HEK293T (cell line): ENCODE measurements at places on chromosomes 12 and 14.

GRCh38 chr14:34013721-34014060, 62.8 kb upstream of the EGLN3 start:
- DNase-seq, result no peak

DNA sequence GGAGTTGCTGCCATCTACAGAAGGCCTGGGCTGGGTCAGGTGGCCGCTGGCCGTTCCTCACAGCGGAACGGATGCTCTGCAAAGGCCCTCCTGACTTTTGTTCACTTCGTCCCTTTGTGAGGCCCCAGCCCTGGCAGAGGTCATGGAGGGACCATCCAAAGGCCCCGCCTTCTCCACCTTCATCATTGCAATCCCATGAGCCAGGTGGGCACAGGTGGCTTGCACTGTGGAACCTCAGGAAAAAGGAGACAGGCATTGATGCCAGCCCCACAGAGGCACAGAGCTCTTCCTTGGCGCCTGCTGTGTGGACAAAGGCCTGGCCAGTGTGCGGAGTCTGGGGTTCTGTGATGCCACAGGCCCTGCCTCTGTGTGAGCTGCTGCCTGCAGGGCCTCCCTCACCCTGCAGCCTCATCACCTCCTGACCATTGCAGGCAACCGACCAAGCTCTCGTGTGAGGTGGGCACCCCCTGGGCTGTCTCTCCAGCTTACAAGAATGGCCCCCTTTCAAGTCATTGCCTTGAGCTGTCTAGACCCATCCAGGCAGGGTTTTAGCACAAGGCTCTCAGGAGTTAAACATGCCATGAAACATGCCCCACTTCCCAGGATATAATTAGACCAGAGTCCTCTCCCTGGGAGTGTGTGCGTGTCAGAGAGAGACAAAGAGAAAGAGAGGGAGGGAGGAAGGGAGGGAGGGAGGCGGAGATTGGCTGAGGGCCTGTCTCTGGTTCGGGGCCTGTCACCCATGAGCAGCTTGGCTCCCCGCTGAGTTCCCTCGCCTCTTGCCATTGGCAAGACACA, 19.3 kb downstream of the NFKBIA start:
- no peak for DNase-seq

- no peak for DNase-seq
Observed at GRCh38 chr14:51024377-51024776, 70.5 kb downstream of the TRIM9 start.

DNA sequence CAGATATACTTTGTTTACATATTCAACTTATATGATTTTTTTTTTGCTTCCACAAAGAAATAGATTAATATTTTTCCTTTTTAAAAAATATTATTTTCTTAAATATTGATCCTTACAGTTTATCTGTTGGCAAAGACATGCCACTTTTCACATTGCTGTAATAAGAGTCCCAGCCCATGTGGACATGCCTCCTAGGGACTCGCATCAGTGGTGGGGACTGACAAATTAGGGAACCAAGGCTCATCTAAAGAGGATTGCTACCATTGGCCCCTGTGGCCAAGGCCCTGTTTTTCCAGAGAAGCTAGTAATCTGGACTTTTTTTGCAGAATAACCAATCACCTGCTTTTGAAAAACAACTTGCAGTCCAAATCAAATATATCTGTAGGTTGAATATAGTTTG, 27.8 kb upstream of the BMAL2 start:
- DNase-seq, result no peak

GRCh38 chr14:89330236-89331002, 86.6 kb downstream of the FOXN3 start:
- DNase-seq, result no peak

DNA sequence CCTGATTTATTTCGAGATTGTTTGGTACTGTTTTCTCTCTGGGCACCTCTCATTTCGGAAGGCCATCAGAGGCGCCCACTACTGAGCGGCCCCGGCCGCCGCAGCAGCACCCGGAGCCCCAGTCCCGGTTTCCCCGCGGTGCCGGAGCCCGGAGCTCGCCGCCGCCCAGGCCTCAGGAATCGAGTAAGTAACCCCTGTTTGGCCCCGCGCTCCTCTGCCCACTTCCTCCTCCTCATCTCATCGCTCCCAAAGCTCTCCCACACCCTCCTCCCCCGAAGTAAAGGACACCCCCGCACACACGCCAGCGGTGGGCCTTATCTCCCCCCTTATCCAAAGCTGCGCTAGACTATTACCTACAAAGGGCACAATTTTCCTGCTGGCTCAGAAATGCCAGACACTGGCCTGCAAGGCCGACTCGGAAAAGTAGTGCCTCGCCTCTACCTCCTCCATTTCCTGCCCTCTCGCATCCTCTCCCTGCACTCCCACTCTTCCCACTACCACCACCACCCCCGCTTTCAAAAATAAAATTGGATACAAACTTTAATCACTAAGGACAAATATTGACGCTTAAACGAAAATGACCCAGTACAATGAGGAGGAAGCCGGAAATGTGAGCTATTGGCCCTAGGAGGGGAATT, 637 bp upstream of the FOXG1 start:
- DNase-seq, result no peak

- DNase-seq, result no peak
Observed at GRCh38 chr14:102835959-102836358, 58.7 kb downstream of the TRAF3 start.

GRCh38 chr12:122079033-122079531, 526 bp downstream of the MLXIP start:
- DNase-seq, result no peak

DNA sequence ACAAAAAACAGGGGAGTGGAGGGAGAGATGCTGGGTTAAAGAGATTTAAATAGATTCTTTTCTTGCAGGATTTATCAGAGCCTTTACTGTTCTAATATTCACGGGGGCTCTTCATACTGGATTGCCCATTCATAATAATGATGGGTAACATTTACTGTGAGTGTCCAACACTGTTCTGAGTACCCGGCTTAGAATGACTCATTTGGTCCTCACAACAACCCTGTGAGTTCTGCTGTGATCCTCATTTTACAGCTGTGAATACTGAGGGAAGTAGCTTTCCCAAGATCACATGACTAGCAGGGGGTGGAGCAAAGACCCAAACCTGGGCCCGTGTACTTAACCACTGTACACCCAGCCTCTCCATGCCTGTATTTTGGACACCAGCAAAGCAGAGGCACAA, 113.4 kb downstream of the NT5DC3 start:
- no peak for DNase-seq

GRCh38 chr12:52901715-52902541, 2.9 kb downstream of the KRT8 start:
- no peak for DNase-seq

DNA sequence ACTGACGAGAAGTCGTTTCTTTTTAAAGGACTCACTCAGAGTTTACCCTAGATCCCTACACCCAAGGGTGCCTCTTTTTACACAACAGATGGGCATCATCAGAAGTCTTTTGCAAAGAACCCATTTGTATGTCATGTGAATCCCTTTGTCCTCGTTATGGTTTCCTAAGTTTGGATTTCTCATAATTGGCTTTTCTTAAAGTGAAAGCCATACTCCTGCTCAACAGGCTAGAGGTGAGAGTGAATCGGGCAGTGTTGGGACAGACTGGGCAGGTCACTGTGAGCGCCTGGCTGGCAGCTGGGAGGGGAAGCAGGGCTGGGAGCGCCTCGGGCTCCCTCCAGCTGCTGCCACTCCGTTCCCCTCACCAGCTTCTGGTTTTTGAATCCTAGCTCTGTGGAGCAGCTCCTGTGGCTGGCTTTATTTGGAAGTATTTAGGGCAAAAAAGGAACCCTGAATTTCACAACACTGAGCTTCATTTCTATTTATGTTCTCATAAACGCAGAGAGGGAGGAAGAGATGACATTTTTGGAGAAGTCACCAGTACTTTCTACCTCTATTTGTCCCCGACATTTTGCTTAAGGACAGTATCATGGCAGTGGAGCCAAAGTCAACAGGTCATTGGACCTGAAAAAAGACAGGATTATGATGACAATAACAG, 63.8 kb upstream of the ACTN1 start:
- no peak for DNase-seq

DNA sequence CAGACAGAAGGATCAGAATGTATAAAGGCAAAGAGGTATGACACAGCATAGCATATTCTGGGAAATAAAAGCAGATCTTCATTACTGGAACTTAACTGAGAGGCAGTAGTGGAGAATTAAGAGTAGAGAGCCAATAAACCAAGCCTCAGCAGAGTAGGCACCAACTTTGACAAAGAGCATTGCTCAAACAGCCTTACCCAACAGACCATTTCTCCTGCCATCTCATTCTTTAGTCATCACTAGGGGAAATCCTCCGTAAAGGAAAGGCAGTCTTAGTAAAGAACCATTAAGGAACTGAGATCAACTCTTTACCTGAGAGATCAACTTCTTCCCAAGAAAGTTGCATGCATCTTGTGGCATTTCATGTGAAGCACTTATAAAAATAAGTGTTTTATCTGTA, 36.6 kb downstream of the SENP1 start:
- DNase-seq, result no peak

DNA sequence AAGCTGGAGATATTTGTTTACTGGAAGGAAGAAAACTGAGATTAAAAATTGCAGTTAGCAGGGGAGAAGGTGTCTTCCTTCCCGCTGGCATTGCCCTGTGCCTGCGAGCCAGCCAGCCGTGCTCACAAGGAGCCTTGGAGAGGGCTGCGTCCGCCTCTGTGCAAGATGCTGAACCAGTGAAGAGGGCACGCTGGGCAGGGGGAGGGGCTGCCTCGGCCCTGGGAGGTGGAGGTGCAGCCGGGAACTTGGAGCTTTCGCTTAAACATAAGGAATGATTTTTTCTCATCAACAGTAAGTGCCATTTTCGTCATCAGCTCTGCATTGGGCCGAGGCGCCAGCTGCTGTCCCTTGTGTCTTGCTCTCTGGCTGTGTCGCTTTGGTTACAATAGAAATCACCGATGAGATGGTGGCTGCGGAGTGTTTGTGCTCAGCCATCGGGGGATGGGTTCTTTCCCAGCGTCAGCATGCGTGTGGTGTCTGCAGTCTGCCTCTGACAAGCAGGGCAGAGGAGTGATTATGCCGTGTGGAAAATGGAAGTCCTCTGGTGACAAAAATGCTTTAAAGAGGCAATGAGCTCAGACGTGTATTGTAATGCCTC, 97.3 kb downstream of the ESR2 start:
- peak; percentile 61 for DNase-seq

- DNase-seq, result no peak
Observed at GRCh38 chr12:44863867-44864266, 12.2 kb downstream of the NELL2 start.

DNA sequence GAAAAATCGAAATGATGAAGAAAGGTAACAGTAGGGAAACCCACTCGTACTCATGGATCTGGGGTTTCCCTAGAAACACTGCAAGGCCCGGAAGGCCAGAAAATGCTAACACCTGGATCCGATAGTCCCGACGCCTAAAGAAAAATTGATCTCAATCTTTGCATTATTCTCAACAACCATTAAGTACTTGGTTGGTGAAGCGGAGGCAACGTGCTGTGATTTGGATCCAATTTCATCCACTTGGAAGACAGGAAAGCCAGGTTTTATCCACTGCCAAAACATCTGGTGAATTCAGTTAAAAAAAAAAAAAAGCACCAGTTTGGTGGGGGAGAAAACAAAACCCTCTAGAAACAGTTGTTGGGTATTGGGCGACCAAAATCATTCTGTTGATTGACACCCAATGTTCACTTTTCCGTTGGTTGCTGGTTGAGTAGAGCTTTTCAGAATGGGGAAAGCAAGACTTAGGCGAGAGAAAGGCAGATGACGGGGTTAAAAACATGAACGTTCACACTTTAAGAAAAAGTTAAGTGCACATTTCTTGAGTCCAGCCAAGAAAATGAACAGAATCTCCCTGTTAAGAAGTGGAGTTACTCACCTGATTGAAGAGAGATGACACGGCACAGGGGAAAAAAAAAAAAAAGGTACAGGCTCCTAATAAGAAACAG, 41.9 kb upstream of the MED13L start:
- DNase-seq, result no peak

DNA sequence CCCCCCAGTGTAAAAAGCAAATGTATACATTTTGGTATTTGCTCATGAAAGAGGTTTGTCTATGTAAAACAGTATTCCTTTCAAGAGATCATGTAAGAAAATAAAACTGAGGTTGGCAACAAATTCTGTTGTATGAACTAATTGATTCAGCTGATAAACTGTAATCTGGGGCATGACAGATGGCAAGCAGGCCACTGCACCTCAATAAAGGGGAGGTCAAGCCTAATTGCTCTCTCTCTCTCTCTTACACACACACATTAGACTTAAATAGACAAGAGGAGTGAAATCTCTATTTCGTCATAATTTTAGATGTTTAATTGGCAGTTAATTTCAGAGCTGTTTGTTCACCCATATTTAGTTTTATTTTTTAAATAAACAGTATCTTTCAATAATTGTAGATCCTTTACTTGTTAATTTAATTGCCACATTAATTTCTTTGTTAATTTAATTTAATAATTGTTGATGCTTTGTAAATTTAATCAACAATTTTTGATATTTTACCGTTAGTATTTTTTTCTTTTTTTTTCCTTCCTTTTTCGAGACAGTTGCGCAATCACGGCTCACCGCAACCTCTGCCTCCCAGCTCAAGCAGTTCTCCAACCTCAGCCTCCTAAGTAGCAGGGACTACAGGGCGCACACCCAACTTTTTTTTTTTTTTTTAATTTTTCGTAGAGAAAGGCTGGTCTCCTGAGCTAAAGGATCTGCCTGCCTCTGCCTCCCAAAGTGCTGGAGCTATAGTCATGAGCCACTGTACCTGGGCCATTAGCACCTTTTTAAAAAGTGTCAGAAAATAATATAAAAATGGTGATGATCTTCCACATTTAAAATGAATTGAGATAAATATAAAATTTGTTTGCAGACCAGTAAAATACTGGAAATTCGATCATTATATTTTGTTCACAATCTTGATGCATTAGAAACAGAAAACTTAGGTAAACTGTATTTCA, 577.7 kb downstream of the SLC16A7 start:
- no peak for DNase-seq

- DNase-seq, result no peak
Observed at GRCh38 chr14:68376067-68376779, 416.6 kb downstream of the ZFP36L1 start.

DNA sequence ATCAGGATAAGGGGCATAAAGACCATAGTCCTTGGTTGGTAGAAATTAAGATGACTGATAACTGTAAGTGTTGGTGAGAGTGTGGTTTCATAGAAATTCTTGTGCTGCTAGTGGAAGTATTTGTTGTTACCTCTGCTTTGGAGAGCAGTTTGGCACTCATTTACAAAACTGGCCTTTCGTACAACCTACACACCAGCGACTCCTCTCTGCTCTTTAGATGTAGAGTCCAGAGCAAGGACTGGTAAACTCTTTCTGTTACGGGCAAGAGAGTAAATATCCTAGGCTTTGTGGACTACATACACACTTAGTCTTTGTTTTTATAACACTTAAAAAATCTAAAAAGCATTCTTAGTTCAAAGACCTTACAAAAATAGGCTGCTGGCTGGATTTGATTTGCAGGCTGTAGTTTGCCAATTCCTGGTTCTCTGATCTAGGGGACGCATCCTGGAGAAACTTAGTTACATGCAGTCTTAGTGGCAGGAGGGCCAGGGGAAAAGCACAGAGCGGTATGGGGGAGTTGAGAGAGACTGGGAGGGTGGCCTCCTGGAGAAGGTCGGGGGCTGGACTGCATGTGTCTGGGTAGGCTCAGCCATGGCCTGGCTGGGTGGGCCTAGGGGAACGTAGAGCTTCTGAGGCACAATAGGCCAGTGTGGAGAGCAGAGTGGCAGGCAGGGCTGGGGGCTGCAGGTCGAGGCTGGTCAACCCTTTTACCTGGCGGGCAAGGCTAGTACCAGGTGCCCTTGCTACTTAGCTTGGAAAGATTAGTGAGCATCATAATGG, 55.3 kb upstream of the AMN start:
- DNase-seq, result no peak
